Endodermal cell (in vitro differentiated cells): ENCODE measurements at places on chromosomes 3 and 15. TPM values are rescaled to one million over a fixed set of nuclear protein-coding genes. Genes with fewer than 3 reads are reported as not detected.

ITGA11 gene
- total RNA-seq: 0.32 to 0.73 TPM (median 0.35 TPM) in 3 replicates

DPPA2 gene
- total RNA-seq: 1.5 to 1.7 TPM (median 1.6 TPM) in 3 replicates

GPR149 gene
- total RNA-seq: not detected in 3 replicates

SLC28A1 gene
- not detected in 2 replicates for total RNA-seq

PAQR5 gene
- 53.5 and 55.6 TPM in 2 replicates for total RNA-seq
